GM12865 (cell line): ENCODE measurements at places on chromosomes 16 and 17.
A peak's percentile ranks its signal among the peaks of the same experiment; 100 is the strongest.

DNA sequence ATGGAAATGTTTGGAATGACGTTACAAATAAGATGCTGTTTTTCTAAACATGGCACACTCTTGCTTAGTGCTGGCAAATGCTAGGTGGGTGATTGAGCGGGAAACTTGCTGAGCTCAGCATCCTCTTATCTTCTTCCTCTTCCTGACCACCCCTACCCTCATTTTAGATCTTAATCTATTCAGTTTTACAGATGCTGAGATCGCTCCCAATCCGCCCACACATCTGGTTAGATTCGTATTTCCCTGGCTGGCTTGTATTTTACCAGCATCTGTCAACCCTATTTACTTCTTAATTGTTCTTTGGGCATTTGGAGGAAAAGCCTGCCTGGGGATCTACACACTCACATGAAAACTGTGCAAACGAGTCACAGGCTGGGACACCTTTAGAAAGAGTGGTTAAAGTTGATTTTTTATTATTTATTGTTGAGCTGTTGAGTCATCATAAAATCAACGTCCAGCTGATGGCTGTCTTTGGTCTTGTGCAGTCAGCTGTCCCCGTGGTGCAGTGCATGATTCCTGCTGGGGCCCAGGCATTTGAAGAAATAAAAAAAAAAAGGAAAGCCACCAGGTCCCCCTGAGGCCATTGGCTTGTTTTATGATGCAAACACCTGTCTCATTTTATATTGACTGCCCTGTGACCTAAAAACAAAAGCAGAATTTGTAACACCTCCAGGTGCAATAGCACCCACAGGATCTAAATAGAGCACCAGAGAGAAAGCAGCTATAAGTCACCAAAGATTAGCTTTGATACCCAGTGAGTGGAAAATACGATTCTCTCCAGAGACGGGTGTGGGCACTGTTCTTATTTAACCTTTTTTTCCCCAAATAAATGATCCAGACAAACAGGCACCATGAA, 258.6 kb downstream of the HS3ST3B1 start:
- no peak for DNase-seq

DNA sequence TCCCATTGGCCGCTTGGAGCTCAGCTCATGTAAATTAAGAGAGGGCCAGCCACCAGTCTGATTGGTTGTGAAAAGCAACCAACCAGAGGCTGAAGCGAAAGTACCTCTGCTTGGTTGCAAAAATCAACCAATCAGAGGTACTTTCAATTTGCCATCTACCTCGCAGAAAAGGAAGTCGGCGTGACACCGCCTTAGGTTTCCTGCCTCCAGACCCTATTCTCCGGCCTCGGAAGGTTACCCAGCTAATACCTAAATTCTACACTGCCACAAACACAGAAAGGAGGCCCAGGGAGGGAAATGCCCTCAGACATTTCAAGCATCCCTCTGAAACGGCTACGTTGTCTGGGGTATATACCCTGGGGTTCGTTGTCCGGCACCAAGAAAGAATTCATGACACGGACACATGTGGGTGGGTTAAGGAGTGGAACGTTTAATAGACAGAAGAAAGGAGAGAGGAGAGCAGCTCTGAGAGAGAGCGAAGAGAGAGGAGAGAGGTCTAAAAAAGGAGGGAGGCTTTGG, 481.3 kb downstream of the TMEM114 start:
- no peak for DNase-seq

GRCh38 chr16:54454616-54455015, 168.0 kb upstream of the IRX3 start:
- DNase-seq: no peak

- peak; percentile 22 for DNase-seq
These were observed 197.7 kb upstream of the CIBAR2 start for GRCh38 chr16:85309656-85310587.

GRCh38 chr17:10683853-10684252, 13.5 kb downstream of the SCO1 start:
- peak; percentile 28 for DNase-seq

- no peak for DNase-seq
These were observed 137.4 kb upstream of the CHMP6 start for GRCh38 chr17:80854220-80854619.

DNA sequence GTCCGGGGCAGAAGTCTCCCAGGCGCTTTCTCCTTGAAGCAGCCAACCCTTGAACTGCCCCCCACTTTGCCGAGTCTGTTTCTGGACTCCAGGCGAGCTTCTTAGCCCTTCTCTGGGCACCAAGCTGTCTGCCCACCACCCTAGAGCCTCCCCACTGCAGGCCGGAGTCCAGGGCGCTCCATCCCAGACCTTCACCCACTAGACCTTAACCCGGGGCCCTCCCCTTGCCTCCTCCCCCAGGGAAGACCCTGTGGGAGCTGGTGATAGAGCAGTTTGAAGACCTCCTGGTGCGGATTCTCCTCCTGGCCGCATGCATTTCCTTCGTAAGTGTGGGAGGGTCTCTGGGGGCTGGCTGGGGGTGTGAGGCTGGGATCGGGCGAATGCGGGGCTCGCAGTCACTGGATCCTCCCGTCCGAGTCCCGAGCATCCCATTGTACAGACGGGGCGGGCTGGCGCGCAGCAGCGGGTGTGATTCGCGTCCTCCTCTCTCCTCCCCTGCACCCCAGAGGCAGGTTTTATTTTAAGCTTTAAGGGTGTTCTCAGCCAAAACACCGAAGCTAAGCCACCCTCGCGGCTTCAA, 1.1 kb downstream of the ATP2A1 start:
- DNase-seq: no peak

GRCh38 chr16:49854796-49855203, 1.1 kb downstream of the ZNF423 start:
- peak; percentile 20 for DNase-seq

GRCh38 chr16:76343769-76344168, 66.6 kb downstream of the CNTNAP4 start:
- no peak for DNase-seq

- DNase-seq: no peak
These were observed 149.0 kb downstream of the AHSP start for GRCh38 chr16:31676731-31677130.

GRCh38 chr16:361872-362701, 8.3 kb downstream of the MRPL28 start:
- peak; percentile 89 for DNase-seq

DNA sequence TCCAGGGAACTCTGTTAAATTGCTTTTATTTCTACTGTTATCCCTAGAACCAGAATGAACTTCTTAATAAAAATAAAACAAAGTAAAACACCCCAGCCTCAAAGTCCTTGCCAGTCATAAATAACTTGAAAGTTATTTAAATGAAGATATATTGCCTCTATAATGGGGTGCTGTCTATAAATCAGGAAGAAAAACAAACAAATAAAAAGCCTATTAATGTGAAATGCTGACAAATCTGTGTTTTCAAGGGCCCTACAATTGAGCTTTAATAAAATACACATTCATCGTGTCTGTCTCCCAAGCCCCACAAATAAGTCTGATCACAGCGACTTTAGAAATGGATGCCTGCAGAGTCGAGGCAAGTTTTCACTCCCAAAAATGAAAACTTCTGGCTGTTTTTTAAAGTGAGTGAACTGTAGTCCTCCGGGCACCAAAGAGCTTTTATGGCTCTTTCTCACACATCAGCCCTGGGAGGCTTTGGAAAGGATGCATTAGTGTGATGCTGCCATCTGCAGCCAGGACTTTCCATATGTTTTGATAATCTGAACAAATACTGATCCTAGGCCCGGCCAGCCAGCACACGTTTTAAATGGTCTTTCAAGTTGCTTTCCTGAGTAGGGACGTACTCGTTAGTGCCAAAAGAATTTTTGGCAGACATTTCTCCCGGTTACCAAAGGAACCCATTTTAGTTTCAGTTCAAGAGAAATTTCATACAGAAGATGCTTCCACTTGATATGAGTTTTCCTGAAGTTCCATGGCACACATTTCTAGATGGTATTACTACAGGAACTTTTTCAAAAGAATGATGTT, 16.3 kb downstream of the NACA2 start:
- DNase-seq: peak; percentile 6

DNA sequence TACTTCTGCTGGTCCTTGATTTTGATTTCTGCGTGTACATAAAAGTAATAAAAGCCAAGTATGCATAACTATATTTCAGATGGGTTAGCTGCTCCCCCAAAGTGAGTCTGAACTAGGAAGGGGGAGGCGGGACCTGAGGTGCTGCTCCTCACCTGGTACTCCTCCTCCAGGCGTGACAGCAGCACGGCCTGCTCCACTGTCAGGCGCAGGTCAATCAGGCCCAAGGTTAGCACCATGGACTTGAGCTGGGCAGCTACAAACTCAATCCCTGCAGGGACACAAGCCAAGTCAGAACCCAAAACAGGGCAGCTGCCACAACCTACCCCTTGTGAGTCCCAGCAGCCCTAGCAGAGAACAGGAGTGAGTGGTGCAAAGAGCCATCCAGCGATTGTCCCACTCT, 18.0 kb downstream of the ATPAF2 start:
- DNase-seq: no peak

DNA sequence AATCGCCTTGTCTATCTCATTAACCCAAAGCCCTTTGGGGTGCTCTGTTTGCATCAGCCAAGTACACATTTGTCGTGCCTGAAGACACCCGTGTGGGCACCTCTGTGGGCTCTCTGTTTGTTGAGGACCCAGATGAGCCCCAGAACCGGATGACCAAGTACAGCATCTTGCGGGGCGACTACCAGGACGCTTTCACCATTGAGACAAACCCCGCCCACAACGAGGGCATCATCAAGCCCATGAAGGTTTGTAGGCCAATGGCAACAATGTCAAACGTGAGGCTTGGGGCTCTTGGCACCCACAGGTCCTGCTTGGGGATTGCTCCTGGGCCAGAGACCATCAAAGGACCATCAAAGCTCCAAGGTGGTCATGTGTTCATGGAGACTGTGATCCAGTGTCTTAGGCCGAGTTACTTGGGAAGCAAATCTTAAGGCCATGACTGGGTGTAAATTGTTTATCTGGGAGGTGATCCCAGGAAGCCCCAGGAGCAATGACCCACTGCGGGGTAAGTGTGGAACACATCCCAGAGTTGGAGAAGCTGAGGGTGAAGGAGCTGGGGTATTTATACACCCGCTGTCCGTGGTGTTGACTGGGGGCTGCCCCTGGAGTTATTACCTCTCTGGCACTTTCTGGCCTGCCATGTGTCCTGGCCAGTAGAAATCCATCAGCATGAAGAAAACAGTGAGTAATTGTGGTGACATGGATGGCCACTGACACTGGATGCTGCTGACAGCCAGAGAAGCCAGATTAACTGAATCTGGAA, 24.0 kb downstream of the CDH5 start:
- no peak for DNase-seq

DNA sequence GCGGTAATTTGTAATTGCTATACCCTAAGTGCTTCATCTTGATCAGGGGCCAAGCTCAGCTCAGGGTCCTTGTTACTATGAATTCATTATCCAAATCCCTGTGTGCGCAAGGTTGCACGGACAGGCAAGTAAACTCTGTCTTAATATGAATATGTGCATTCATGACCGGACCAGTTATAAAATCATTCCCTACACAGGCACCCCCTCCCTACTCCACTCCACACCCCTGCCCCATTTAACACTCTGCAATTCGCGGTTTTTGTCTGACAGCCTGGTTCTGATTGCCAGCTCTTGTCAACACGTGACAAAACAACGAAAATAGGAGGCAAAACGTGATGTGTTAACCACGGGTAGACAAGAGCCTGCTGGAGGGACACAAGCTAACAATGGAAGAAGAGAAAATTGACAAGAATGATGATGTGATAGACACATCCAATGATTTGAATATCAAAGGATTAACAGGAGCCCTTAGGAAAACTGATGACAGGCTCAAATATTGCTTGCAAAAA, 76.5 kb downstream of the CACNG3 start:
- DNase-seq: no peak

- DNase-seq: no peak
These were observed 285.8 kb downstream of the WWOX start for GRCh38 chr16:78385086-78385805.

GRCh38 chr16:79995315-79995714, 394.8 kb upstream of the MAF start:
- no peak for DNase-seq

DNA sequence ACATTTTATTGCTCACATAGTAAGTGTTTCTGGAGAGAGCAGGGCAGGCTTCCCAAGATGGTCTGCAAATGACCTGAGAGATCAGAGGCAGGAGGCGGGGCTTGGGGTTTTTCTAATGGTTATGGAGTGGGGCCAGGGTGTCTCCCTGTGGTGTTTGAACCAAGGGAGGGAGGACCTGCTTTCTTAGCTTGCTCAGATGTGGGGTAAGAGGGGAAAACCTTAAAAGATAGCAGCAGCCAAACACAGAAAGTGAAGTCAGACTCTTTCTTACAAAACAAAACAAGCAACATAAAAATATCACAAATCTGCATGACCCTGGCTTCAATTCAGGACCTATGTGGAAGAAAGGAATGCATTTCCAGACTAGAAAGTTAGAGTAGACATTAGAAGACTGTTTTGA, 22.9 kb upstream of the DNAJA2 start:
- peak; percentile 52 for DNase-seq

DNA sequence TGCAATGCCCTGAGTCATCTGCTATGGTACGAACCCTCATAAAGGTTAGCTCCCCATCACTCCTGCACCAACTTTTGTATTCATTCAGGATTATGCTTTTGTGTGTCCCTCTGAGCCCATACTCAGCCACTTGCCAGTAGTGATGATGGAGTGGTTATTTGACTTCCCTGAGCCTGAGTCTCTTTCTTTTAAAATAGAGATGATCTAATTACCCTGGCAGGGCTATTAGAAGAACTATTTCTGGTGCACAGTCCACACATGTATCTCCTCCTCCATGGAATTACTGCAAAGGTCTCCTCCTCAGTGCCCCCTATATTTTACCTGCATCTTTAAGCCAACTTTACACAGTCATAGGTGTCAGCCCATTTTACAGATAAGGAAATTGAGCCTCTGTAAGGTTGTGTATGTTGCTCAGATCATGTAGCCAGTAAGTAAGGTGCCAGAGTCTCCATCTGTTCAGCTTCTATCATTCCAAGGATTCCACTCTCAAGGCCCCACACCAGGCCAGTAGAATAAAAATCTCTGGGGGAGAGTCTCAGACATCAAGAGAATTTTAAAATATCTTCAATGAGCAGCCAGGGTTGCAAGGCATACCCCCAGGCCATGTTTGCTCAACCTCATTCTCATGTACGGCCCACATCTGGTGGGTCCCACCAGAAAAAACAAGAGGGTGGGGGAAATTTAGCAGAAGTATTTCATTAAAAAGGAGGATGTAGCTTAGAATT, 333.7 kb upstream of the HSBP1 start:
- DNase-seq: no peak

DNA sequence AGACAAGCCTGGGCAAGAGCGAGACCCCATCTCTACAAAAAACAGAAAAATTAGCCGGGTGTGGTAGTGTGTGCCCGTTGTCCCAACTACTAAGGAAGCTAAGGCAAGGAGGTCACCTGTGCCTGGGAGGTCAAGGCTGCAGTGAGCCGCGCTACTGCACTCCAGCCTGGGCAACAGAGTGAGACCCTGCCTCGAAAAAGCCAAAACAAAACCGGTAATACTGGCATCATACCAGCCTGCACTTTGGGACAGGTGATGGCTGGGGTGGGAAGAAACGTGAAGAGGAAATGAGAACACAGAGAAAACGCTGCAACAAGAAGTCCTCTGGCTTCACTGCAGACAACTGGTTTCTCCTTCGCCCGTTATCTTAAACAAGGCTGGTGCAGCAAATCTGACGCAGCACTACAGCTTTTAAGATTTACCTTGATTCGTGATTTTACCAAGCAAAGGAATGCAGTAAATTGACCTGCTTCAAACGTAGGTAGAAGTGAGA, 725 bp upstream of the CASC3 start:
- no peak for DNase-seq

- DNase-seq: no peak
These were observed 221.1 kb upstream of the XYLT1 start for GRCh38 chr16:17691899-17692176.

GRCh38 chr16:56294579-56294978, 103.3 kb downstream of the GNAO1 start:
- DNase-seq: no peak
